ENCODE measurements at places on chromosomes 5 and 9.

GRCh38 chr9:130918101-130918825 is 20.8 kb downstream of the FIBCD1 start:
- no peak for DNase-seq

DNA sequence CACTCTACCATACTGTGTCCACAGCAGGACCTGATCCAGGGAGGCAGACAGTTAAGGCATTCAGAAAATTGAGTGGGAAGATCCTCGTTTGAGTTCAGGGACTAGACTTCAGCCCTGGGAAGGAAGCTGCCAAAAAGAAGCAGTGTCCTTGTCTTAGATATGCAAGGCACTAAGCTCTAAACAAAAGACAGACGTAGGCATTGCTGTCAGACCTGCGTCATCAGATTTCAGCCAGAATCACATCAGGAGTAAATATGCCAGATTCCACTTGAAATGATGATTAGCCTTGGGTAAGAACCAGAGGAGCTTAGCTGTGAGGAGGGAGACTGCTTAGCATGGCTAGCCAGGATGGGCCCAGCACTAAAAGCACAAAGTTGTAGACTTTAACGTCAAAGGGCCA is 56.7 kb downstream of the MAMDC2 start:
- DNase-seq = no peak

DNA sequence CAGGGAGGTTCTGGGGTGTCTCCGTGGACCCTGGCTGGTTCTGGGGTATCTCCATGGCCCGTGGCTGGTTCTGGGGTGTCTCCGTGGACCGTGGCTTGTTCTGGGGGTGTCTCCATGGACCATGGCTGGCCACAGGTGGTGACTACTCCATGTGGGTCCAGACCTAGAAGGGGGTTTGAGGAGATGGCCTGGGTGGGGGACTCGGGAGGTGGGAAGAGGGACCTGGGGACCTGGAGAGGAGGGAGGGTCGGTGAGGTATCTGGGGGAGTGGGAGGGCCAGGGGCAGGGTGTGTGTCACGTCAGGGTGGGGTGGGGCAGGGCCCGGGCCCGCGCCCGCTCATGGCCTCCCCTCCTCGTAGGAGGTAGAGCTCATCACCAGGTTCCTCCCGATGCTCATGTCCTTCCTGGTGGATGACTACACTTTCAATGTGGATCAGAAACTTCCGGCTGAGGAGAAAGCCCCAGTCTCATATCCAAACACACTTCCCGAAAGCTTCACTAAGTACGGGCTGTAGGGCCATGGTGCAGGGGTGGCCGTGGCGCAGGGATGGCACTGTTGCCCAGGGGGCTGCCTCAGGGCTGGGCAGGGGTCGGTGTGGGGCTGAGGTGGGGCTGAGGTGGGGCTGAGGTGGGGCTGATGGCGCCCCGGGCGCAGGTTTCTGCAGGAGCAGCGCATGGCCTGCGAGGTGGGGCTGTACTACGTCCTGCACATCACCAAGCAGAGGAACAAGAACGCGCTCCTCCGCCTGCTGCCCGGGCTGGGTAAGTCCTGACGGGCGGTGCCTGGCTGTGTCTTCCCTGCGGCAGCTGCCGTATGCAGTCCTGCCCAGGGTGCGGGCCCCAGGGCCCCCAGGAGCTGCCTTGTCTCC is 10.7 kb upstream of the TOR4A start:
- no peak for DNase-seq

- DNase-seq = no peak
Observed at GRCh38 chr5:142520885-142521284, 165.0 kb downstream of the FGF1 start.

DNA sequence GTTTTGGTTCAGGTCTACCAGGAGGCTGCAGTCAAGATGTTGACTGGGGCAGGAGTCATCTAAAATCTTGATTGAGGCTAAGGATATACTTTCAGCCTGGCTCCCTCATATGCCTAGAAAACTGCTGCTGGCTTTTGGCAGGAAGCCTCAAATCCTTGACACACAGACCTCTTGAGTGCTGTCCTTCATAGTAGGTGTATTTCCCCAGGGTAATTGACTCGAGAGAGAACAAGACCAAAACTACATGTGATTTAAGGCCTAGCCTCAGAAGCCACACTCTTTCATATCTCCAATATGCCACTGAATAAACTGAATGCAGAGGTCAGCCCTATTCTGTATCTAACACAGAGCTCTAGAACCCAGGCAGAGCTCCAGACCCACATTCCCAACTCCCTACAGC is 402.3 kb upstream of the ADAMTS16 start:
- no peak for DNase-seq

- no peak for DNase-seq
Observed at GRCh38 chr5:79976759-79977515, 14.1 kb downstream of the MTX3 start.

GRCh38 chr5:145945620-145946111 is 9.3 kb downstream of the SH3RF2 start:
- no peak for DNase-seq

DNA sequence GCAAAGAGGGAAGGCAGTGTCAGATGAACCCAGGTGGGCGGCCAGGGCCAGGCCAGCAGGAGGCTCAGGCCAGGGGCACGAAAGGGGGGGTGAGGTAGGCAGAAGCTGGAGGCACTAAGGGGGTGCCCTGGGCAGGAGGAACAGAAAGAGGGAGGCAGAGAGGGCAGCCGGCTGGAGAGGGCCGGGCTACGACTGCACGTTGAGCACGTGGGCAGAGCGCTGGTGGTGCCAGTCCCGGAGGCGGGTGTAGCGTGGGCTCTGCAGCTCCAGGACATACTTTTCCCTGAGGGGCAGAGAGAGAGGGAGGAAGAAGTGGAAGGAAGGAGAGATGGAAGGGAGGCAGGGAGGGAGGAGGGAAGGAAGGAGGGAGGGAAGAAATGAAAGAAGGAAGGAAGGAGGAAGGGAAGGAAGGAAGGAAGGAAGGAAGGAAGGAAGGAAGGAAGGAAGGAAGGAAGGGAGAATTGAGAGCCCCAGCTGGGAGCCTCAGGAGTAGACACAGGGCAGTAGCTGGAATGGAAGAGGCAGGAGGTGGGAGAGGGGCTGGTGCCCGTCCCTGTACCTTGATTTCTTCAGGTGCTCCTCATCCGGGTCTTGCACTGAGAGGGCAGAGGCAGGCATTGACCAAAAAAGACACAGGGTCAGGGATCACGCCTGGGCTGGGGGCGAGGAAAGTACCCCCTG is 7.0 kb downstream of the PDLIM7 start:
- DNase-seq = no peak

- peak; percentile 80 for DNase-seq
Observed at GRCh38 chr9:32384364-32385151, at the start of gene ACO1. Gene ACO1, plus strand, starts transcription at chr9:32384643. Its CDS starts 20,864 bp downstream, at chr9:32405507.

- DNase-seq = no peak
Observed at GRCh38 chr5:73378070-73378469, 70.5 kb downstream of the FOXD1 start.

DNA sequence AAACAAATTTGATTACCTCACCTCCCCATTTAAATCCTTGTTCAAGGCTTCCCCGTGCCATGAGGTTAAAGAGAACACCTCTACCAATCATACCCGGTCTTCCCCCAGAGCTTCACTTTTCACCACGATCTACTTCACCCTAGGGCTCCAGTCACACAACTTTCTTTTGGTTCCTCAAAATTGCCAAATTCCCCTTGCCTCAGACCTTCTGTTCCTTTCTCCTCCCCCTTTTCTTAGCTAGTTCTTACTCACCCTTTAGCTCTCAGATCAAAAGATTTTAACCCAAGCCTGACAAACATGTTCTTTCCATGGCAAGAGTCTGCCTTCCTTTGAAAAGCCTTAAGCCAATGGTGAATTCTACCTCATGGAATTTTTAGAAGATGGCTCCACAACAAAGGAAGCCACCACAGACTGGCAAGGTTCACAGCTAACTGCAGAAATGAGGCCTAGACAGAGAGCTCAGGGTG is 56.7 kb downstream of the MAPKAP1 start:
- DNase-seq = no peak

GRCh38 chr9:92807757-92808725 is 43.4 kb upstream of the BICD2 start:
- no peak for DNase-seq

- no peak for DNase-seq
Observed at GRCh38 chr9:137294681-137295237, 7.3 kb downstream of the NRARP start.

GRCh38 chr9:76608575-76609273 is 149.7 kb downstream of the GCNT1 start:
- DNase-seq = no peak

- peak; percentile 54 for DNase-seq
Observed at GRCh38 chr9:135701959-135702721, at the start of gene KCNT1. Gene KCNT1, plus strand, starts transcription at chr9:135702185. Its CDS starts 74 bp downstream, at chr9:135702259.

GRCh38 chr5:134022333-134022732 is 17.6 kb upstream of the VDAC1 start:
- no peak for DNase-seq

DNA sequence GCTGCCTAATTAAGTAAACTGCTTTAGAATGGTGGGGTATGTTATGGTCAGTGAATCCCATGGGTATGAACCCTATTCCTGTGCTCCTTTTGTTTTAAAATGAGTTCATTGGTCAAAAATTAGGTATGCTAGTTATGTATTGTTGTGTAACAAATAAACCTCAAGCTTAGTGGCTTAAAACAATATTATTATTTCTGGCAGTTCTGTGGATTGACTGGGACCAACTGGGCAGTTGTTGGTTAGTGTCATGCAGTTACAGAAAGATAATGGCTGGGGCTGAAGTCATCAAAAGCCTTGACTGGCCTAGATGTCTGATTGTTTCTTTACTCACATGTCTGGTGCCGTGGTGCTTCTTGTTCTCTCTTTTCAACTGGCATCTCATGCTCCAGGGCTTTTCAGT is 8.9 kb upstream of the PTAR1 start:
- no peak for DNase-seq

DNA sequence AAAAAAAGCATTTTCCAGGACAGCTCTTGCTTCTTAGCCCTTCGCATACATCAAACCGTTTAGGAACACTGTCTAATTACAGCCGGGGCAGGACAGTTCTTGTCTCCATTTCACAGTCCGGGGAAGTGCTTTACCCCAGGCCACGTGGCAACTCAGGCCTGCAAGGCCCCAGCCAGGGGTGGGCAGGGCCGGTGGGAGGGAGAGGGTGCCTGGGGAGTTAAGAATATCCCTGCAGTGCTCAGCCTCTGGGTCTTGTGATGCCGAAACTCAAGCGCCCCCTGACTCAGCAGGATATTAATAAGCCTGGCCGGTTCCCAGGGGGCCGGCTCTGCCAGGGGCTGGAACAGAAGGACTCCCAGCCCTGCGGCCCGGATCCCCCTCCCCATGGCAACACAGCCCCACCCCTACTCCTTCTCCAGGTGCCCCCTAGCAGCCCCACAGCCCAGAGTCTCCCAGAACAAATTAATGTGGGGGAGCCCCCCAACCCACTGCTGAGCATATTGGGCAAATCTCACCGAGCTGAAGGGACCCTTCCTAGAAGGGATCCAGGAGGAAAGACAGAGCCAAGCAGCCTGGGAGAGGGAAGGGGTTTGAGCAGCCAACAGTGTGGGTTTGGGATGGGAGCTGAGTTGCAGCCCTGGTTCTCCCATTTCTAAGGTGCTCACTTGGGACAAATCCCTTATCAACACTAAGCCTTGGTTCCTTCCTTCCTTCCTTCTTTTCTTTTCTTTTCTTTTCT is 45.3 kb downstream of the PLPP7 start:
- no peak for DNase-seq

GRCh38 chr9:93930070-93930469 is 25.1 kb downstream of the BARX1 start:
- no peak for DNase-seq

DNA sequence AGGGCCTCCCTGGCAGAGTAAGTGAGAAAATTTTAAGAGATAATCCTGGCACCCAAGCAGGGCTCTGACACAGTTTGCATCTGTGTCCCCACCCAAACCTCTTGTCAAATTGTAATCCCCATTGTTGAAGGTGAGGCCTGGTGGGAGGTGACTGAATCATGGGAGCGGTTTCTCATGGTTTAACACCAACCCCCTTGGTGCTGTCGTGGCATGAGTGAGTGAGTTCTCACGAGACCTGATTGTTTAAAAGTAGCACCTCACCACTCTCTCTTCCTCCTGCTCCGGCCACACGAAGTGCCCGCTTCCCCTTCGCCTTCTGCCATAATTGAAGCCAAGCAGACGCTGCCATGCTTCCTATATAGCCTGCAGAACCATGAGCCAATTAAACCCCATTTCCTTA is 80.1 kb downstream of the FBXW11 start:
- no peak for DNase-seq

DNA sequence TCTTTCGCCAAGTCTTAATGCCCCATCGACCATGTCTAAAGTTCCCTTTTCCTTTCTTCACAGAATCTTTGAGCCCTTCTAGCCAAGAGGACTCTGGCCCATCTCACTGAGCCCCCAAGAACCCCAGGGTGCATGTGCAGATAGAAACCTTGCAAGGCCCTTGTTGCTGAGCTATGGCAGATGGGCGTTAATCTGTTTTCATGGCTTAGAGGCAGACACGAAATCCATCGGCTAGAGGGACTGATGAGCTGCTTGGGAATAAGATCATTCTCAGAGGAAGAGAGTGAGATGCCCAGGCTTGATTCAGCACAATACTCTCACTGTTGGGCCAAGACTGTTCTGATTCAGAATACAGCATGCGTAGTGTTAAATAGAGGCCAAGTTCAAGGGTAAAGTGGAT is 262.5 kb upstream of the C9orf72 start:
- DNase-seq = no peak

DNA sequence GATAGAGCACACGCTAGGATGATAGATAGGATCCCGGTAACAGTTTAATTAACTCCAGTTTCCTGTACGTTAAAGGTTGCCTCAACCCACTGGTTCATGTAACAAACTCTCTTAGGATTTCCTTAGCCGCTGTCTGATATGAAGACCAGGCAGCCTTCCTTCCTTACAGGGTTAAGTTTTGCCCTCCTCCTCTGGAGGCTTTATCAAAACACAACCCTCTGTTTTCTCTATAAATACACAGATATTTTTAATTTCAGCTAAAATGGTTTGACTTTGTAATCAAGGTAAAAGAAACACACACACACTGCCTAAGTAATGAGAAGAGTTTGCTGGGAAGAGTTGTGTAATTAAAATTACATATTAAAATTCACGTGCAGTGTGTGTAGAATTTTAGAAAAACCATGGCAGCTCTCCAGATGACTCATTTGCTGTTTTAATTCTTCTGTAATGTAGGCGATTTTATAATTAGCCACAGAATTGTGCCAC is 369.8 kb downstream of the CSNK1G3 start:
- DNase-seq = no peak

- no peak for DNase-seq
Observed at GRCh38 chr9:21993007-21993406, 1.2 kb downstream of the CDKN2A start.

- no peak for DNase-seq
Observed at GRCh38 chr5:168583742-168584482, 4.7 kb upstream of the PANK3 start.

GRCh38 chr9:136630662-136630992 is 32.1 kb upstream of the EGFL7 start:
- DNase-seq = no peak

DNA sequence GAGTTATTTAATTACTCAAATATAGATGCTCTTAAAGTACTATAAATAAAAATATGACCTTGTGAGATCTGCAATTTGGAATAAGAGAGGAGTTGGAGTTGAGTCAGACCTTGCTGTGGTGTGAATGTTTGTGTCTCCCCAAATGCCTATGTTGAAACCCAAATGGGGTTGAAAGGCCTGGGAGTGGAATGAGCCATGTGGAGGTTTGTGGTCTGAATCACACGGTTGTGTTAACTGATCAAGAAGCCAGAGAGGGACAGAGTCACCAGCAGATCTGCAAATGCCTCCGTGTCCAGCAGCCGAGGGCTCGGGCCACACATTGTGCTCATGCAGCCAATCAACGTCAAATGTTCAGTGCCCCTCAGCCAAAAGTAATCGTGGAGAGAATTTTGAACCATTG is 404.4 kb downstream of the ICE1 start:
- no peak for DNase-seq

All from stimulated activated CD4-positive, alpha-beta T cell treated with anti-CD3 and anti-CD28 coated beads, Interleukin-15, amount 100 ng/mL, for 1 hour (primary cell).